Thoracic aorta endothelial cell (primary cell): ENCODE measurements at places on chromosomes 13 and 19. TPM values are rescaled to one million over a fixed set of nuclear protein-coding genes. Genes with fewer than 3 reads are reported as not detected.

FARSA gene
- 61.8 and 67.1 TPM in 2 replicates for total RNA-seq

SYNGR4 gene
- total RNA-seq, result not detected in 2 replicates

WDR18 gene
- 47.2 and 65.5 TPM in 2 replicates for total RNA-seq

ACOD1 gene
- not detected in 2 replicates for total RNA-seq

MEIOSIN gene
- total RNA-seq, result not detected in 2 replicates

ZNF20 gene
- 2.2 and 2.5 TPM in 2 replicates for total RNA-seq

NEK5 gene
- under 0.01 and 0.07 TPM in 2 replicates for total RNA-seq
